ENCODE measurements at places on chromosomes 4 and X.

DNA sequence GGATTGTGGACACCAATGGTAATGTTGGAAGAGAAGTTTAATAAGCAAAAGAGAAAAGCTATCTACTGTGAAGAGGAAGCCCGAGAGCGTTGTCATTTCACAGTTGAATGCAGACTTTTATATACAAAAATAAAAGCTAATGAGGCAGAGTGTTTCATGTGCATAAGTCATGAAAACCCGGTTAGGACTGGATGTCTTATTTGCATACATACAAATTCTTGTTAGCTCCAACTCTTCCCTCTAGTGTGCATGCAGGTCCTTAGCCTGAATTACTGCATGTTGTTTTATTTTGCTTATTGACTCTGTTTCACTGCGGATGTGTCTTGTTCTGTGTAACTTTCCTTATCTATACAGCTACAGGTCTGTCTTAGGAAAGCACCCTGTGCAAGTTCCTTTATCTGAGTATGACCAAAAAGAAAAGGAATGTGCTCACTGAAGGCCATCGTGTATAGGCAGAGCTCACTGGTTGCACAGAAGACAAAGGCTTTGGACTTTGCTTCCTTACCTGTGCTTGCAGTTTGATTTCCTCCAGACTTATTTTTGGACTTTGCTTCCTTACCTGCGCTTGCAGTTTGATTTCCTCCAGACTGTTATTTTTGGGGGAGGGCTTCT, 25.1 kb upstream of the UGT2B11 start:
- no peak for DNase-seq

GRCh38 chrX:124504111-124504983, 158.0 kb downstream of the SH2D1A start:
- no peak for DNase-seq

DNA sequence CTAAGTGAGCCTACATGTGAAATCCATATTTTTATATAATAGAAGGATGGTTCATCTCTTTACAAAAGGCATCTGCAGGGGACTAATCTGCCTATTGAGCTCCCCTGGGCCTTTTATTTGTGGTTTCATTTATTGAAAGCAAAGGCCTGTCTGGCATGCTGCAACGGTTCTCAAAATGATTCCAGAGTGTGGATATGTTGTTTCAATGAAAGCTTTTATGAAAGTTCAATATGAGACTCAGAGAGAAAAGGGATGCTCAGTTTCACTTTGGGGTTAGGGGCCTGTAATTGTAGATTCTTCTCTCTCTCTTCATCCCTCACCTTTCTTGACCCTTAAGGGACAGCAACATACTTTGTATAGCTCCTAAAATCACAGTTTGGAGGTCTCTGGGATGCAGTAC, 204.2 kb upstream of the CASK start:
- DNase-seq, result no peak

DNA sequence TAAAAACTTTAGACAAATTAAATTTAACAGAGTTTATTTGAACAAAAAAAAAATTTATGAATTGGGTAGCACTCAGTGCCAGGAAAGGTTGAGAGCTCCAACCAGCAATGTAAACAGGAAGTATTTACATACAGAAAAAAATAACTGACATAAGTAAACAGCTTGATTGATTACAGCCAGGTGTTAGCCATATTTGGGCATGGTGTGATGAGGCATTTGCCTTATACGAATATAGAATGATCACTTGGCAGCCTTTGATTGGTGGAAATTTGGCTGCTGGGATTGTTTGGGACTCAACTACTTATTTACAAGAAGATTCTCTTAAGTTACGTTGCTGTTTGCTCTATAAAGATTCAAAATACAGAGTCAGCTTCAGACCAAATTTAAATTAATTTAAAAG, 172.0 kb downstream of the ADAM29 start:
- no peak for DNase-seq

DNA sequence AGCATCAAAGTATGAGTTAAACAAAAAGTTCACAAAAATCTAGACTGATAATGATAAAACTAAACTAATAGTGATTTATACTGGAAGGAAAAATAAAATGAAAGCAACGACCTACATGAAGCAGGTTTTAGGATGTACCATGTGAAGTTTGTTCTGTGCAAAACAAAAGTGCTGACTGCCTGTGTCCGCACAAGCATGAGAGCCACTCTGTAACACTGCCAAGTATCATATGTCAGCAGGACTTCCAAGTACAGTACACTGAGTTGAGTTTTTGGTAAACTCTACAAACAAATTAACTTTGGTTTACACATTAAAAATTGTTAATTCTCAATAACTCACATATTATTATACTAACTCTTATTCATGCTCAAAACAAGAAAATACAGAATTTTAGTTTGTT, 459.0 kb downstream of the PDGFC start:
- no peak for DNase-seq

GRCh38 chr4:150682126-150682525, 100.2 kb downstream of the MAB21L2 start:
- DNase-seq, result no peak

- DNase-seq, result no peak
Measured at GRCh38 chr4:851701-852430, 25.9 kb upstream of the CPLX1 start.

- DNase-seq, result no peak
Measured at GRCh38 chrX:145190801-145191389, 56.4 kb upstream of the SPANXN1 start.

DNA sequence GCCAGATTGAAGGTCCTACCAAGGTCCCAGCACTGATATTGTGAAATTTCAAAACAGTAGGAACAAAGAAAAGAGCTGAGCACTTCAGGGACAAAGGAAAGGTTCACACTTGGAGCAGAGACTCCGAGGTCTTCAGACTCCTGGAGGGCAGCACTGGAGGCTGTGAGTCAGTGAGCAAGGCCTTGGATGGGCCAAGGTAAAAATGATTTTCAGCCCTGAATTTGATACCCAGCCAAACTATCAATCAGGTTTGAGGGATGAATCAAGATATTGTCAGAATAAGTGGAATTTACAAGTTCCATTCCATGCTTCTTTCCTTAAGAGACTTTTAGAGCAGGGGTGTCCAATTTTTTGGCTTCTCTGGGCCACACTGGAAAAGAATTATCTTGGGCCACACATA, 111.7 kb downstream of the ADRA2C start:
- no peak for DNase-seq

DNA sequence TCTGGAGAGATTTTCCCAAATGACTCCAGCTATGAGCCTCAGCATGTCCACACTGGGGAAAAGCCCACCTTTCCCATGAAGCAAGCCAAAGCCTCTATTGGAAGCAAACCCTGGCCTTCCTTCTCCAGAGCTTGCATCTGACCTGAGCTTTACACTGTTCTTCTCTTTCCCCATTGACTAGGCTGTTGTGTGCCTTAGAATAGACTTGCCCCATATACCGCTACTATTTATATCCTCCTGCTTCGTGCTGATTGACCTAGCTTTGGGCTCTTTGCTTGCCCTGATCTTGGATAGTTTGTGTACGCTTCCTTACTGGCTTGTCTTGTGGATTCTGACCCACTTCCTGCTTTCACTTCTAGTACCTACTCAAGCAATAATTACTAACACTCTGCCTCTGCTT, 30.9 kb downstream of the FAM9B start:
- no peak for DNase-seq

GRCh38 chr4:8540072-8540471, 40.1 kb upstream of the GPR78 start:
- DNase-seq, result no peak

GRCh38 chrX:137748827-137749226, 182.9 kb downstream of the ZIC3 start:
- DNase-seq, result no peak

- DNase-seq, result peak; percentile 7
Measured at GRCh38 chrX:54043541-54044125, 640 bp downstream of the PHF8 start.

GRCh38 chrX:99415470-99415869, 994.6 kb downstream of the PCDH19 start:
- DNase-seq, result no peak

DNA sequence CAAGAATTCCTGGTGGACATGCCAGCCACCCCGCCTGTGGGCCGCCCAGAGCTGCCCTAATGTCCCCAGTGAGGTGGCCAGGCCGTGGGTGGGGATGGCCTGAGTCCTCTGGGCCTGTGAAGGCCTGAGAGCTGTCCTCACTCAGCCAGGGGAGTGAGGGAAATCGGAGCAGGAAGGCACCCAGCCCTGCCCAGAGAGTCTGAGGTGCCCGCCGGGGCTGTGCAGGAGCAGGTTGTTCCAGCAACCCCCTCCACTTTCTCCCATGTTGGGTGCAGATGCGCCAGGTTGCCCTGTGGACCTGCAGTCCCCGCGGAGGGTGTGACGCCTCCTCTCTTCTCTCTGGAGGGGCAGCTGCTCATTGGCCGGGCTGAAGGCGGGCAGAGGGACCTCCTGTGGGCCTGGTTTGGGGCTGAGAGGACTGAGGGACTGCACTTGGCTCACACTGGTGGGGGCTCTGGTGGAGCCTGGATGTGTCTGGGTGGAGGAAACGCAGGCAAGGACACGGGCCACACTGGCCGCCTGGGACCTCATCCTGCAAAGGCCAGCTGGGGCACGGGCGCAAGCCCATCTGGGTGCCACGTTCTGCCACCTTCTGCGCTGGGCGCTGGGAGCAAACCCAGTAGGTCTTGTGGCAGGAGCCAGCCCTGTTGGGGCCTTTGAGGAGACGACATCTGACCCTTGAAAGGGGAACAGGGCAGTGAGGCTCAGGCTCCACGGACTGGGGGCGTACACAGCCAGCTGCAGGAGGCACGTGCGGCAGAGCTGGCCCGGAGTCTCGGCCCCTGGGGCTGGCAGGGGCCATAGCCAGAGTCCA, 14.0 kb downstream of the DOK7 start:
- no peak for DNase-seq

DNA sequence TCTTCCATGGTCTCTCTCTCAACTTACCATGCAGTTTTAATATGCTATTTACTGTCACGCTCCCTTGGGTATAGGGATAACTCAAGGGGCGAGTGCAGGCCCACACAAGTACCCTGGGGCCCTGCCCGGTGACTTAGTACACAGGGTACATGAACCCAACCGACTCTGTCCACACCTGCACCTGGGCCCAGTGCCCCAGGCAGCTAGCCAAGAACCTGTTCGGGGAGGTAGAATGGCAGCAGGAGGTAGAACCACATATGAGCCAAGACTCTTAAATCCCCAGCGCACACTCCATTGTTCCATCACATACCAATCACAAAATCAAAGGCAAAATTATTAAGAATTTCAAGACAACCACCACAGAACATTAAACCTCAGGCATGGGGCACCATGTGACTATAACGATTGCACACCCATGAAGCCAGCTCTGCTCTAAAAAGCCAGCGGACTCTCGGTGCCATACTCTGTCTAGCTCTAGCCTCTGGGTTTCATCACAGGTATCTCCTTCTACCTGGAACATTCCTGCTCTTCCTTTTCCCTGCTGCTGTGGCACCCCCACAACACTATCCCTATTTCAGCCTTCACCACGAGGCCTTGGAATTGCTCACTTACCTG, 14.6 kb downstream of the PHF8 start:
- DNase-seq, result no peak

DNA sequence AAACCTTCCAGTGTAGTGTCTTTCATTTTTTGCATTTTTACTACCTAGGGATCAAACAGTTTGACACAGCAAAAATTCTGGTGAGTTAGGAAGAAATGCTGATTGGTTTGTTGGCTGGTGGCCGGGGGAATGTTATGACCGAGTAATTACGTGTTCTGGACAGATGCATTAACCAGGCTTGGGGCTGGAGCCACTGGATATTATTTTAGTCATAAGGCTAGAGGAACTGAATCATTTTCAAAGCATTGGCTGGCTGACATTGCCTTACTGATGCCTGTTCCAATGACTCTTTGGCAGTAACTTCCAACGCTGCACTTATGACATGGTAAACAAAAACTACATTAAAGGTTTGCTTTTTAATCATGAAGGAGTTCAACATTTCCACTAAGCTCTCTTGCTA, 84.6 kb downstream of the FBXO8 start:
- DNase-seq, result no peak

GRCh38 chr4:92021203-92021602, 282.6 kb upstream of the GRID2 start:
- DNase-seq, result no peak

DNA sequence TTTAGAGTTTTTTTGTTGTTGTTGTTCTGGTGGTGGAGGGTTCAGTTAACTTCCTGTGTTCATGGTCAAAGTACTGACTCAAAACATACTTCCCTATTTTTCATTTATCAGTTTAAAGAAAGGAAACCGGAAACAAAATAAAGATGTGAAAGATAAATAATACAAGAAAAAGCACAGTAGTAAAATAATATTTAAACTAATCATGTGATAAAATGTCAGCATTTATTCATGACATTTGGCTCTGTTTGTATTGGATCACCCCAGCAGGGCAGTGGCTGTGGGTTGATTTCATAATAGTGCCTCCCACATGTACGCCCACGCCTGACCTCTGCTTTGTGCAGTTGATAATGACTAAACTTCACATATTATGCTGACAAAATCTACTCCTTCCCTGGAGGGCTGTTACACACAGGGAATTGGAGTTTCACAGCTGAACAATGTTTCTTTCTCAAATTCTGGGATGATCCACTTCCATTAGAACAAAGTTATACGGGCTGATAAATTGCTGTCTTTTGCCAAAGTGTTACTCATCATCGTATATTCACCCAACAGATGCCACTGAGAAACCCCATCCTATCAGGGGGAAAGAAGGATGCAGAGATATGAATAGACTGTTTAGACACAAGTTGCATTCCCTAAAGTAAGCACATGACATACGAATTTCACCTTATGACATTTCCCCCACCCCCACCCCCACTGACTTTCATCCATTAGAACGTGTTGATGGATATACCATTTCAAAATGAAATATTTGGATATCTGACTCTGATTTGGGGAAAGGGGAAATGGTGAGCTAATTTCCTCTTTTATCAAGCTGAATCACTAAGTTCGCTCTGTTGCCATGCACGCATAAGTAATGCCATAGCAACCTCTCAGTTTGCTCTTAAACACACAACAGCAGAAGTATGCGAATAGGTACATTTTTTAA, 48.3 kb downstream of the AMELX start:
- no peak for DNase-seq

DNA sequence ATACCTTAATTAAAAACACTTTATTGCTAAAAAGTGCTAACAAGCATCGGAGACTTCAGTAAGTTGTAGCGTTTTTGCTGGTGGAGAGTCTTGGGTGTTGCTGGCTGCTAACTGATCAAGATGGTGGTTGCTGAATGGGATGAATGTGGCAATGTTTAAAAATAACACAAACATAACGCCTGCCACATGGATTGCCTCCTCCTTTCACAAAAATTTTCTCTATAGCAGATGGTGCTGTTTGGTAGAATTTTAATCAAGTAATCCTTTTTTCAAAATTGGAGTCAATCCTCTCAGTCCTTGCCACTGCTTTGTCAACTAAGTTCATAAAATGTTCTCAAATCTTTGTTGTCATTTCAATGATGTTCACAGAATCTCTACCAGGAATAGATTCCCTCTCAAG, 466.8 kb upstream of the TECRL start:
- no peak for DNase-seq

DNA sequence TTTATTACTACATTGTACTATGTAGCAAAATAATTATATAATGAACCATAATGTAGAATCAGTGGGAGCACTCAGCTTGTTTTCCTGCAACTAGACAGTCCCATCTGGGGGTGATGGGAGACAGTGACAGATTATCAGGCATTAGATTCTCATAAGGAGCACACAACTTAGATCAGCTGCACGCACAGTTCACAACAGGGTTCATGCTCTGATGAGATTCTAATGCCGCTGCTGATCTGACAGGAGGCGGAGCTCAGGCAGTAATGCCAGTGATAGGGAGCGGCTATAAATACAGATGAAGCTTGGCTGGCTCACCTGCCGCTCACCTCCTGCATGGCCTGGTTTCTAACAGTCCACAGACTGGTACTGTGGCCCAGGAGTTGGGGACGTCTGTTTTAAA, 199.2 kb downstream of the MAB21L2 start:
- no peak for DNase-seq

- DNase-seq, result no peak
Measured at GRCh38 chrX:50799531-50799961, 14.4 kb downstream of the SHROOM4 start.
